ENCODE measurements at places on chromosomes 3 and 15.

GRCh38 chr15:74415966-74416916, 17.5 kb downstream of the SEMA7A start:
- no peak for DNase-seq

- no peak for DNase-seq
Observed at GRCh38 chr3:175294793-175295192, 435.7 kb downstream of the NAALADL2 start.

DNA sequence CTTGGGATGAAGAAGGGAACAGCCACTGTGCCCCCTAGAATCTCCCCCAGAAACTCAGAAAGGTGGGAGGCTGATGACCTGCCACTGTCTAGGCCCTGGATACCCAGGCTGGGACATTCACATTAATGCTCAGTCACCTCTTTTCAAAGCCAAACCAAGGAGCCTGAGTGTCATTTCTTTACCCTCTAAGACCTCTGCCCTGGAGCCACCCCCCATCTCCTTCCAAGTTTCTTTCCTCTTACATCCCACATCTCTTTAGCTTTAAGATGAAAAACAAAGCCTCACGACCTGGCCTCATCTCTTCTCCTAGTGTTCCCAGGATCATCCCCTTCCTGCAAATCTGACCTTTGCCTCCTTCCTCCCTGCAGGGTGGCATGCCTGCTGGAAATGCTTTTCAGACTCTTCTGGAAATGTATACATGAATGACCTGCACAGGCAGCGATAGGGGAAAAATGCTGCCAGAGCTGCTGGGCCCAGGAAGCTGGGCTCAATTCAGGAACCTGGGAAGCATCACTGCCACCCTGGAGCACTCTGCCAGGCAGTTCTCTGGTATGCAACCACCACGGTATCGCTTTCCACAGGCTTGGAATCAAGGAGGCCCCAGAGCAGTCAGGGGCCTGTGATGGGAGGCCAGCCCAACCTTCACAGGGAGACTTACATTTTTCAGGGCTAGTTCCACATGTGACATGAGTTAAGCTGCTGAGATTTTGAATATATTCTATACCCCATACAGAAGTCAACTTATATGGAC, 67.6 kb downstream of the DAPK2 start:
- DNase-seq = no peak

DNA sequence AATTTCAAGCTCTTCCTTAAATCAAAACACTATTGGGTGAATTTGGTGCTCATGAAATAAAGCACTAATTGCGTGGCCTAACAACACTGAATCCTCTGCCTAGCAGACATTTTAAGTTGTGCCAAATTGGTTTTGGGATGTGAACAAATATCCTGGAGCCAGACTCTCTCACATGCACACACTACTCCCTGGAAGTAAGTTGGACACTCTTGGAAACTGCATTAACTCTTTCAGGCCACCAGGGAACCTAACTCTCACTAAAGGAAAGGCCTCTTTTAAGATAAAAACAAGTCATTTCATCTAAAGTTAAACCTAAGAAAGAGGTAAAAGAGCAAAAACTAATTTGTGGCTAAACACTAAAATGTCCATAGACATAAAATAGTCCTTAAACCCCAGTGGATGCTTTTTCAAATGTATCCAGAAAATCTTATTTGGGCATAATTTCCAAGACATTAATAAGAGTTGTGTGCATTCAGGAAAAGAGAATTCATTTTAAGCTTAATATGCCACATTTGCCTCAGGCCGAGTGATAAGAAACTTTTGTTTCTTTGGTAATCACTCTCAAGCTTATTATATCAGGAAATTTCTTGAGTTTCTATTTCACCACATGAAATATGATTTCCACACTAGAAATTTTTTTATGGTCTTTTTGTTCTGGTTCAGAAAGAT, 61.8 kb downstream of the ZBTB20 start:
- DNase-seq = no peak

DNA sequence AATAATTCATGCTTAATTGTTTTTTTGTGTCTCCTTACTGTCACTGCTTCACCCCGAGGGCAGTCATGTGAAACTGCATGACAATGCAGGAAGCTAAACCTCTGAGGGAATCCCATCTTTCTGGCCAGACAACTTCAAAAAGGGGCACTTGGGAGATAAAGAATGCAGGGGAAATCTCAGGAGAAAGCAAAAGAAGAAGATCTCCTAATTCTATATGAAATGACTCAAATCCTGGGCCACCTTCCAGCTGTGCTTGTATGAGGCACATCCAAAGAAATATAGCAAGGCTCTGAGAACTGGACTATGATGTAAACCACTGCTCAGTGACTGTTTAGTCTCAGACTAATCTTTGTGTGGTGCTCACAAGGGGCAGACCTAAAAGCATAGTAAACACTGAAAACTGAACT, 22.6 kb upstream of the UMPS start:
- no peak for DNase-seq

- peak; percentile 57 for DNase-seq
Observed at GRCh38 chr3:122533931-122534334, 19.2 kb upstream of the KPNA1 start.

GRCh38 chr3:143291836-143292447, 172.4 kb downstream of the CHST2 start:
- DNase-seq = no peak

GRCh38 chr3:125001557-125002413, 54.0 kb downstream of the HEG1 start:
- no peak for DNase-seq

DNA sequence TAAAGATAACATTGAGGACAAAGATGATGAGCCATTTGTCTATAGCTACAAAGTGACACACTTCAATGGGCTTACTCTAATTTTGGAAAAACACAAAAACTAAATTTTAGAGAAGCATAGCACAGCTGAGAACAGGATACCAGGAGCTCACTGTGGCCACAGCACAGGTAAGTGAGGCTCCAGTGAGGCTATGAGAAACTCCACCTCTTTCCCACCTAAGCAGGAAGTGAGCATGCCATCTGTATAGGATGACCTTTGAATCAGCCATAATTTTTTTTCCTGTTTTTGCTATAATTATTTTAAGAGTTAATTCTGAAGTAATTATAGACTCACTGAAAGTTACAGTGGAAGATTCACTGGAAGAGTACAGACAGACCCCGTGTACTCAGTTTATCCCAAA, 82.1 kb upstream of the DCLK3 start:
- no peak for DNase-seq

GRCh38 chr3:139095803-139096466, 51.2 kb upstream of the PRR23C start:
- DNase-seq = no peak

- DNase-seq = no peak
Observed at GRCh38 chr3:170622369-170623159, 36.7 kb upstream of the SLC7A14 start.

DNA sequence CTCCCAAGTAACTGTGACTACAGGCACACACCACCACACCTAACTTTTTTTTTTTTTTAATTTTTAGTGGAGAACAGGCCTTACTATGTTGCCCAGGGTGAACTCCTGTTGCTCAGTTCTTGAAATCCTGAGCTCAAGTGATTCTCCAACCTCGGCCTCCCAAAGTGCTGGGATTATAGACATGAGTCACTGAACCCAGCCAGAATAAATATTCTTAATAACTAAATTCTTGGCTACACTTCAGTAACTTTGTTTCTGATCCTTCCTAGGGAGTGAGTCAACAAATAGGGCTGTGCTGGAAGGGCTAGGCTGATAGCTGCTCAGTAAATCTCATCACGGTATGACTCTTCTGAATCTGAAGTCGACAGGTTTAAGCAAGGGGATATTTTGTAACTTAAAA, 56.6 kb downstream of the P3H2 start:
- no peak for DNase-seq

- no peak for DNase-seq
Observed at GRCh38 chr3:49707113-49707480, 12.4 kb downstream of the AMIGO3 start.

DNA sequence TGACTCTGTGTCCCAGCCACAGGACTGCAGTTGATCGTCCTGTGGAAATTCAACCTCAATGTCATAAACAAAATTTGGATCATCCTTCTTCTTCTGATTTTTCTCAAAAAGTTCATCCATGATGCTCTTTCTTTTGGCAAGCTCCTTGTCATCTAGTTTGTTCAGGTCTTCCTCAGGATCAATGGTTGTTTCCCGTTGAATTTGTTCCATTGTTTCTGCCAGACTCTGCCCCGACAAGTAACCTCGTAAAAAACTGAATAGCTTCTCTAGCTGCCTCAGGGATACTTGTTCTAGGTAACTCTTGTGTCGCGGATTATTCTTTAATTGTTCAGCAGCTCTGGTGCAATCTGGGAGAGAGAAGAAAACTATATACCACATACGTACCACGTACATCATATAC, 4.5 kb downstream of the CEP19 start:
- no peak for DNase-seq

DNA sequence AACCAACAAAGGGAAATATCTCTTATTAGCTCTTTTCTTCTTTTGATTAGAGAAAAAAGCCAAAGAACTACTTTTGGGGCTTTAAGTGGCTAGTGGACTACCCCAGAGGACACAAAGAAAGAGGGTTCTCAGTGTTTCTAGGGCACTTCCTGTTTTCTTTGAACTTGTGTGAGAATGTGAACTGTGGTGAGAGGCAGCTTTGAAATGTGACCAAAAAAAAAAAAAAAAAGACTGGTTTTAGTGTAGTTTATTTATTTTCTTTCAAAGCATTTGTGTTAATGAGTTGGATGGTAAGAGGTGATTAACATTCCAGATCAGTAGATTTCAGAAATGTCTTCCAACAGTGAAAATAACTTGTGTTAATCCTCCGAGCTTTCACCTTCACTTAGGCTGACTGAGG, 32.4 kb downstream of the SELENOT start:
- DNase-seq = peak; percentile 48

GRCh38 chr3:188631291-188632010, 477.5 kb downstream of the LPP start:
- DNase-seq = no peak

- DNase-seq = no peak
Observed at GRCh38 chr3:21620511-21621155, 130.4 kb downstream of the ZNF385D start.

DNA sequence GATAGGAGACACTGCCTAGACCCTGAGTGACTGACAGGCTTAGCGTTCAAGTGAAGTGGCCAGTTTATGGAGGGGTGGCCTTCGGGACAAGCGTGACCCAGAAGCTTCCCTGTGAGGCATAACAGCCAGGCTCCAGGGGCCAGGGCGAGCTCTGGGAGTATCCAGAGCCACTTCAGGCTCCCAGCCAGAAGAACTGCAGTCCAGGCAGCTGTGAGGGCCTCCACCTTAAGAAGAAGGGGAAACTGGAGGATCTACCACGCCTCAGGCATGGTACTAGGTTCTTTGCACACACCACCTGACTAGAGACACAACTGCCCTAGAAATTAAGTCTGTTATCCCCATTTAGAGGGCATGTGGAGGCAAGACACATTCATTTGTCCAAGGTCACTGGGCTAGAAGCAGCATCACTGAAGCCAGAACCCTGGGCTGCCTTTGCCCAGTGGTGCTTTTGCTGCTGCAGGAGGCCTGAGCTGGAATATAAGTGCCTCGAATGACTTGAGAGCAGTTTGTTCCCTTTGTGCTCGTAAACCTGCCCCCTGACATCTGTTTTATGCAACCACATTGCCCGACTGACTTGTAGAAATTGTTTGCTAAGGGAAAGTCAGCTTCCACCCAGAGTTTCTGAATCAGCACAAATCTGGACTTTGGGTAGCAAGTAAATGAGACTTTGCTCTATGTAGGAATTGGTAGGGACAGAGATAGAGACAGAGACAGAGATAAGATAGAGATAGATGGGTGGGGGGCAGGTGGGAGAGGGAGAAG, 23.3 kb downstream of the RASGRF1 start:
- DNase-seq = no peak

- no peak for DNase-seq
Observed at GRCh38 chr3:45552794-45553371, 41.7 kb upstream of the LIMD1 start.
